Activated CD4-positive, alpha-beta T cell treated with anti-CD3 and anti-CD28 coated beads for 24 hours (primary cell): ENCODE measurements at places on chromosomes 12 and 14.

DNA sequence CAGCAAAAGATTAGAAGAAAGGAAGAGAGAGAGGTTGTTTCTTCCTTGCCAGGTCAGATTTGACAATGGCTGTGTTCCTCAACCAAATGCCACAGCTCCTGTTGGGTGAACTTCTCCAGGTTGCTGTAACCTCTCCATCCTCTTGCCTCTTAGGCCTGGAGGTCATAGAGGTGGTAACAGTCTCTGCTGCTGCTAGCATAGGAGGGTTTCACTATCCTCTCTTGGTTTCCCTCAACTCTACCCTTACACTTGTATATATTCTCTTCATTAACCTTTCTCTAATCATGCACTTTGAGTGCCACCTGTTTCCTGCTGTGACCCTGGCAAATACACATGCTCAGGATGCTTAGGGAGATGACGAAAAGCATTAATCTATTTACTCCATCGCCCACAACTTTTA, 67.7 kb upstream of the HIF1A start:
- no peak for DNase-seq

- no peak for DNase-seq
Measured at GRCh38 chr14:69350892-69351291, 47.2 kb downstream of the ERH start.

GRCh38 chr12:15846887-15847286, 35.3 kb upstream of the STRAP start:
- no peak for DNase-seq

DNA sequence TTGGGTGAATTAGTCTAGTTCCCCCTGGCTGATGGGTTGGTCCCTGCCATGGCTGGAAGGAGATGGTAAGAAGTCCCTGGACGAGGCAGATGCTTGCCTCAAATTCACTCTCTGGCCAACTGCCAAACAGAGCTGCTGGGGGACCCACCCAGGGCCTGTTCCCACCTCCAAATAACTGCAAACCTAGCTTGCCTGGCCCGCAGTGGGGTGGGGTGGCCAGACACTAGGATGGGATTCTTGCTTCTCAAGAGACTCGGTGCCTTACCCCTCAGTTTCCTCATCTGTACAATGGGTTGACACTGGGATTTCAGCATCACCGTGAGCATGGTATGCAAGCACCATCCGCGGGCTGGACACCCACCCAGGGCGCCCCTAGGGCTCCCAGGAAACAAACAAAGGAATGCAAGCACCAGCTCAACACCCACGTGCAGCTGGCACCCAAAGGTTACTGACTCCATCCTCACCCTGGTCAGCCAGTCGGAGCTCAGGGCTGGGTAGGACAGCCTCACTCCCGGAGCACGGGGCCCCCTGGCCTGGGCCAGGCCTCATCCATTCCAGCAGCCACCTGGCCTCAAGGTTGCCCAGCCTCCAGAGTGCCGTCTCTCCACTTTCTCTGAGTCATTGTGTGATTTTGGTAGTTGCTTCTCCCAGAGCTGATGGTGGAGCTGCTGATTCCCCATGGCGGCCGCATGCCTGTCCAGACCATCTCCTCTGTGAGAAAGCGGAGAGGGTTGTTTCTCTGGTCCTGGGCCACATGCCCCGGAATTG, 205.2 kb upstream of the RTL1 start:
- DNase-seq = no peak

DNA sequence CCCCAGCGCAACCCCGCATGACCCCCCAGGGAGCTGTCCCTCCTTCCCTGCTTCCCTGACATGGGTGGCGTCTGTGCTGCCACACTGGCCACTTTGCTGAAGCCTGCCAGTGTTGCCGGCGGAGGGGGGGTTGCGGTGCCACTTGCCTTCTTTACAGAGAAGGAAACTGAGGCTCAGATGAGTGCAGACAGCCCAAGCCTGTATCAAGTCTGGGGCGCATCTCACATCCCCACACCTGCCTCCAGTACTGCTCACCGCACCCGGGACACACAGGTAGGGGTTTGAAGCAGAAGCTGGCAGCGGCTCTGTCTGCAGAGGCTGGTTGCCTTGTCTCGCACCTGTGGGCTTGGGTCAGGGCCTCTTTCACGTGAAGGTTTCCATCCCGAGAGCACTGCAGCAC, 104.7 kb upstream of the RTL1 start:
- no peak for DNase-seq

GRCh38 chr12:52319097-52319496, 2.1 kb downstream of the KRT83 start:
- no peak for DNase-seq

DNA sequence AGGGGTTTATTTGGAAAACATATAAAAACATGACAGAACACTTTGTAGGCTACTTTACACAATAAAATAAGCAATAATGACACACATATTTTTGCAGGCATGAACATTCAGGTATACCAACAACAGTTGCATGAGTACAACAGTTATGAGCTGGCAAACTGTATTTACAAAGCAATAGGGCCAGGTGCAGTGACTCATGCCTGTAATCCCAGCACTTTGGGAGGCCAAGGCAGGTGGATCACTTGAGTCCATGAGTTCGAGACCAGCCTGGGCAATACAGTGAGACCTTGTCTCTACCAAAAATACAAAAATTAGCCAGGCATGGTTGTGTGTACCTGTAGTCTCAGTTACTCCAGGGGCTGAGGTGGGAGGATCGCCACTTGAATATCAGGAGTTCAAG, 101.1 kb downstream of the BMP4 start:
- no peak for DNase-seq

GRCh38 chr14:76273346-76273745, 102.6 kb upstream of the ESRRB start:
- no peak for DNase-seq

- DNase-seq = no peak
Measured at GRCh38 chr14:34137001-34137745, 186.3 kb upstream of the EGLN3 start.

GRCh38 chr12:124549629-124550028, 17.8 kb downstream of the NCOR2 start:
- DNase-seq = no peak
